ENCODE measurements at places on chromosomes 1 and 21.

- DNase-seq = peak; percentile 31
Measured at GRCh38 chr21:26715878-26716506, 129.2 kb downstream of the ADAMTS1 start.

DNA sequence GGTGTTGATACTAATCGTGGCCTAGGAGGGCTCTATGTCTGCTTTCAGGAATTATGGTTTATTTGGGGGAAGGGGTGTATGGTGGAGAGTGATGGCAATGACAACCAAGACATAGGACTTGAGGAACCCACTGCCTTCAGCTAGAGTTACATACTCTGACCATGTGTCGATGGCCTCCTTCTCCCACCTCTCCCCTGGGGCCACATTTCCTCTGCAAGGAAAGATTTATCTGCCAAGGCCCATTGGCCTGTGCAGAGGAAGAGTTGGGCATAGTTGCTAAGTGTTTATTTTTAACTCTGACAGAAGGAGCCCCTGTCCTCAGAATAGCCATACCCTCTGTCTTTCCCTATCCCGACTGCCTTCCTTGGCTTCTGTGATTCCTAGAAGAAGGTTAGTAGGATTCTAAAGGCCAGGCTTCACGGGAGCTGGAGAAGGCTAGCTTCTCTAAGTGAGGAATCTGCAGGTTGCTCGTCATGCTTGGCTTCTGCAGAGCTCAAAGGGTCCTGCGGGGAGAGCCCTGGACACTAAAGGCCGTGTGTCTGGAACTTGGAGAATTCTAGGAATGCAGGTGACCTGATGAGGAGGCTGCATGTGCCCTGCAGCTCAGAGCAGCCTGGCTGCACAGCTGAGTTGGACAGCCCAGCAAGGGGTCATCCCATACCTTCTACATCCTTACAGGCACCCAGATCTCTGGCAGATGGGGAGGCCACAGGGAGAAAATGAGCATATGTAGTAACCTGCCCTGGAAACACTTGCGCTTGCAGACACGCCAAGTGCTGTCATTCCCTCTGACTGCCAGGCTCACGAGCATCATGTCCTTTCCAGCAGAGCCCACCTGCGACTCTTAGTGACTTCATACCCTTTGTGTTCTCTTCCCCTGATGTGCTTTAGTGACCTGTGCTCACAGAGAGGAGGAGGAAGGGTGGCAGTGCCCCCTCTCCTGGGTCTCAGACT, 9.7 kb downstream of the MAPKAPK2 start:
- no peak for DNase-seq

DNA sequence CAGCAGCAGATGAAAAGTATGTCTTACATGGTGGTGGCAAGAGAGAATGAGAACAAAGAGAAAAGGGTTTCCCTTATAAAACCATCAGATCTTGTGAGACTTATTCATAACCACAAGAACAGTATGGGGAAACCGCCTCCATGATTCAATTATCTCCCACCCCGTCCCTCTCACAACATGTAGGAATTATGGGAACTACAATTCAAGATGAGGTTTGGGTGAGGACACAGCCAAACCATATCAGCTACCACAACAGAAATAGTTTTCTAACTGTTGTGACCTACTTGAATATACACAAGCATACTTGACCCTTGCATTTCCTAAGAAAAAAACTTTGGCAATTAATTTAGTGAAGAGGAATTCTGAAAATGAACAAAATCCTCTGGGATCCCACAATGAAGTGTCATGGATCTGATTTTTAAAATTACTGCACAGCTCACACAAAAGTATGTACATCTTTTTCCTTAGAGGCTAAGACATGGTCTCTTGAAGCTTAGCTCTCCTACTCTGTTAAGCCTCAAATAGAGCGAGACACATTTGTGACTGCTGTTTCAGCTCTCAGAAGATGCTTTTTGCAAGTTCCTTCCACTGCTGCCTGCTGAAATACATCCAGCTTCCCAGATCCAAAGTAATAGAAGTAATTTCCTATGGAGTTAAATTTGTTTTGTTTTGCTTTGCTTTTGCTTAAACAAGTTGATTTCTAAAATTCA, 265.8 kb downstream of the DPYD start:
- peak; percentile 28 for DNase-seq

DNA sequence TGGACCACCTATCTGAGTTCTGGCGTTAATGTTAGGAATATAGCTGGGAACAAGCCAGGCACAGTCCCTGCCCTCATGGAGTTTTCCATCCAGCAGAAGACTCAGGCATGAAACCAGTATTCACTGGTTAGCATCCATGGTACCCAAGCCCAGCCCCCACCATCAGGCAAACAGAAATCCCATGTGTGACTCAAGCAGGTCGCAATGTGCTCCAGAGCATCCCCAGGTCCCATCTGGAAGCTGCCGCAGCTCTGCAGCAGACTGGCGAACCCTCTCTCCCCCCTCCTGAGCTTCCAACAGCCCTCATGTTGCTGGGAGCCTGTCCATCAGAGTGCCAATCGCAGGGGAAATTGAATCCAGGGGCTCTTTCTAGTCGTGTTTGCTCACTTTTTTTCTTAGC, 174.2 kb downstream of the RRAGC start:
- no peak for DNase-seq

GRCh38 chr1:29542548-29542947, 306.2 kb downstream of the PTPRU start:
- DNase-seq = no peak

DNA sequence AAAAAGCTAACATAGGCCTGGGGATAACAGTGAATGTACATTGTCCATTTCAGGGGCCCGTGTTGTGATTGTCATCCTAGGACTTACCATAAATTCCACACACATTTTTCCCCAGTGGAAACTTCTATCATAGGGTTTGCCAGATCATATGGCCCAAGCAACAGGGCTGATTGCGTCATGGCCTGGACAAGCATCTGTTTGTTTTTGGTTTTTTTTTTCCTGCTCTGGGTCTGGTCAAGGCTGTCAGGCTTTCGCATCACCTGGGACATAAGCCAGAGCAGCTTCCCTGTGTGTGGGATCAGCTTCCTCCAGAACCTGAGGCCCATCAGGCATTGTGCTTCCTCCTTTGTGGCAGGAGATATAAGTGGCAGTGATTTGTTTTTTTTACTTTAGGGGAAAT, 598.5 kb upstream of the USP24 start:
- DNase-seq = peak; percentile 23

GRCh38 chr1:26831546-26832248, 5.2 kb downstream of the ZDHHC18 start:
- no peak for DNase-seq

DNA sequence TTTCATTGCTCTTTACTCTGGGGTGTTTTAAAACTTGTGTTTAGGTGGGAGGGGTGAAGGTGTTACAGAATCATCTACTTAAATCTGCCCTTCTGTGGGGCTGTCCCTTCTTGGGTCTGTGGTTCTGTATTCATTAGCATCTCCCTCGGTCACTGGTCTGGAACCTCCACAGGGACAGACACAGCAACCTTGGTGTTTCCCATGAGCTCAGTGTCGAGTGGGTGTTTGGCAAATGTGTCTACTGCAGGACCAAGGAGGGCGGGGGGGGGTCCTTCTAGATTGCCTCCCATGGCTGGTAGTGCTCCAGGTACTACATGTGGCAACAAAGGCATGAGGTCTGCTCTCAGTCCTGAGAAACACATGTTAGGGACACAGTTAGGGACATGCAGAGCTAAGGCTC, 273.4 kb downstream of the PCP4 start:
- DNase-seq = no peak

- DNase-seq = no peak
Measured at GRCh38 chr1:77415579-77415978, 133.8 kb downstream of the AK5 start.

DNA sequence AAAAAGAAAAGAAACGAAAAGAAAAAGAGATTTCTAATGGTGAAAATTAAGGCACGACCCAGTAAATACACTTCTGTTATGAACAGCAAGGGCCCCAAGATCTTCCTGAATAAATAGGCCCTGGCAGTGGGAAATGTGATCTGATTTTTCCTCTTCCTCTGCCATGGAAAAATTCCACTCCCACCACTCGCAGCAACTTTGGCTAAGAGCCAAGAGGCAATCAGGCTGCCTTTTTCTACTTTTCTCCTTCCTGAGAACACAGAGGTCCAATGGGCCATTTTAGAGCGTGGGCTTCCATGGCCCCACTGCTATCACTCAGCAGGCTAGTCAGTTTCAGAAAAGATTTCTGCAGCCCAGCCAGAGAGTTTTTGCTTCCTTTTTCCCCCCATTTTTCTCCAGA, 33.7 kb upstream of the AK4 start:
- DNase-seq = peak; percentile 2

GRCh38 chr1:108712606-108713150, at the start of gene FNDC7:
Gene FNDC7, plus strand, starts transcription at chr1:108712908. Its CDS starts 26 bp downstream, at chr1:108712934.
- DNase-seq = no peak

- DNase-seq = no peak
Measured at GRCh38 chr21:41302976-41303375, 13.6 kb upstream of the FAM3B start.

- no peak for DNase-seq
Measured at GRCh38 chr1:246332078-246332477, 175.0 kb downstream of the SMYD3 start.

DNA sequence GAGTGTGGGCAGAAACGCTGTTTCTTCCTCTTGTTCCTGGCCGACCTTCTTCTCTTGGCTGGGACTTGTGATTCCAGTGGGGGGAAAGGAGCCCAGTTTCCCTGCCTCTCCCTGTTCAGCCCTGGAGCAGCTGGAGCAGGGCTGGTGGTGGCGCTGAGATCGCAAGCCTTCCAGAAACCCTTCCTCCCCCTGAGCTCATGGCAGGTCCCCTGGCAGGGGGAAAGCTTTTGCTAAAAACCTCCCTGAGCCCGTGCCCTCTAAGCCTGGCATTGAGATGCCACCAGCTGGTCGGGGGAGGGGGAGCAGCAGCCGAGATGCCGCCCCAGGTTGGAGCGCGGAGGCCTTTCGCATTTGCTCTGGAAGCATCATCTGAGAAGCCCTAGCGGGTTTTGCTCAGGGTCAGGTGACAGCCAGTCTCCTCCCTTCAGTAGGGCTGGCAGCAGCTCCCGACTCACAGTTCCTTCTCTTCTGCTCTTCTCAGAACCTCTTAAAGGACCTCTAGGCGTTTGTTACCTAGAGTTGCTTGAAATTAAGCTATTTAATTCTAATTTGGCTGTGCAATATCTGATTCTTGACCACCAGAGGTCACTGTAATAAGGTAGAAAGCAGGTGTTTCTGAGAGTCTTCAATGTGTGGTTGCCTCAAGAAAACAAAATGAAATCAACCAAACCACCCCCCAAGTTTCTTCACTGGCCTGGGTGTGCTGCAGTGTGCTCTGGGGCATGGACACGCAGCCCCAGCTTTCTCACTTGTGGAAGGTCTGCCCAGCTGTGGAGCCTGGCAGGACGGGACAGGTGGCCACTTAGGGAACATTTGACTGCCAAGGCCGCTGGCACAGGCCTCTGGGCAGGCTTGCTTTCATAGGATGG, 257.3 kb downstream of the CAMTA1 start:
- peak; percentile 42 for DNase-seq

DNA sequence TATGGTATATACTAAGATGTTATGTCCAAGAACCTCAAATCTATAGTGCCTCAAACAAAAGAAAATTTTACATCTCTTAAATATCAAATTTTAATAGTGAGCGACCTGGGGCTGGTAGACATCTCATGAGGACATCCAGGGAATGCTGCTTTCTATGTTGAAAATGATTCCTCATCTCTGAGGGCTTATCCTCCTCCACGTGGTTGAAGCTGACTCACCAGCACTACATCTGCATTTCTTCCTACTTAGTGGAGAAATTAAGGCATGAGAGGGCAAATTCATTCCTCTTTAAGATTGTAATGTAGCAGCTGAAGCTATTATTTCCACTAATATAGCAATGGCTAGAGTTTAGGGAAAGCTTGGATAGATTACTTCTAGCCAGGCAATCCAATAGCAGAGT, 529.5 kb downstream of the COL11A1 start:
- no peak for DNase-seq

DNA sequence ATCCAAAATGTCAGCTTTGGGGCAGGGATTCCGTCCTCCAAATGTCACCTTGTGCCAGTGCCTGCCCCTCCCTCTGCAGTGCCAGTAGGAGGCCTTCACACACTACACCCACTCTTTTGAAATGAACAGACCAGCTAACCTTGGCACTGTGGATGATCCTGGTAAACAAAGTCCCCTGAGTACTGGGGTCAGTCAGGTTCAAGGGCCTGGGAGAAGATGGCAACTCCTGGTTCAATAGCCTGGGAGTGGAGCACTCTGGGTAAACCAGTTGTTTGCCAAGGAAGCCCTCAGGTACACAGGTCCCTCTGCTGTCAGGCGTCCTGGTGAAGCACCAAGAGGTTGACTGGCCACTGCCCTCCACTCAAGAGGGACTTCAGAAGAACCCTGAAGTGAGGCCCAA, 30.4 kb downstream of the RIPK4 start:
- no peak for DNase-seq

GRCh38 chr1:1123581-1124507, 8.0 kb upstream of the C1orf159 start:
- no peak for DNase-seq

DNA sequence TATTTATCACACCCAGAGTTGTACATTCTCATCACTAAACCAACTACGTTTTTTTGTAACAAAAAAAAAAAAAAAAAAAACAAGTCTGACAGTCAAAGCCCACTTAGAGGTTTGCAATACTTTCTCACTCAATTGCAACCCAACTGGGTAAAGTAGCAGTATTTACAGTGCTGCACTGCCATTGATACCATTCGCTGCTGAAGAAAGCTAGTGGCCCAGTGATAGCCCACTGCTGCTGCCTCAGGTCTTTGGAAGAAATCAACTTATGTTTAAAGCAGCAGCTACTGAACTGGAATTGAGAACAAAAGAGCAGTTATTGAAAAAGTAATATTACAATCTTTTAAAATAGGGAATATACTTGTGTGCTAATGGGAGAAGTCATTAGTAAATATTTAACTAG, 2.7 kb downstream of the HNRNPU start:
- DNase-seq = no peak

- peak; percentile 41 for DNase-seq
Measured at GRCh38 chr1:40383488-40384412, 10.2 kb downstream of the SMAP2 start.

- no peak for DNase-seq
Measured at GRCh38 chr21:42216726-42217572, 2.0 kb upstream of the ABCG1 start.

DNA sequence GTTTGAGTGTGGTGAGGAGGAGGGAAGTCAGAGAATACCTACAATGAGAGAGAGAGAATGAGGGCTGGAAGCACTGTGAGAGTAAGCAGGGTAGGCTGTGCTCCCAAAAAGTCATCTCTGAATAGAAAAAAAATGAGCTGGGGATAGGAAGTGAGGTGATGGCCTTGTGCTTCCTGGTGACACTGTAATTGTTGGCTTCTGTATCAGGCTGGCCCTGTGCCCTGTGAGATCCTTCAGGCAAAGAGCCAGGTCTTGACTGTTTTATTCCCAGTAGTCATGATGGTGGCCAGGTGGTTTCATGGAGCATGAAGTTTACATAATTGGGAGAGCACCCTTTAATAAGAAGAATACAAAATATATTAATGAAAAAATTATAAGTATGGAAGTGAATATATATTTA, 20.4 kb upstream of the SPATA6 start:
- DNase-seq = no peak

- DNase-seq = no peak
Measured at GRCh38 chr1:75134647-75135572, 722 bp downstream of the LHX8 start.

All from astrocyte of the spinal cord (primary cell).